A549 treated with dexamethasone at 1 μM for 4 hours (cell line): ENCODE measurements at places on chromosomes 4 and X. TPM values are rescaled to one million over a fixed set of nuclear protein-coding genes. Genes with fewer than 3 reads are reported as not detected.

Gene MAGEC1
- 0.03 to 0.05 TPM (median 0.04 TPM) in 4 of 5 replicates, not detected in the other for total RNA-seq

Gene SSX2
- total RNA-seq: not detected in 5 replicates

Gene RP2
- 7.2 to 10.6 TPM (median 9.5 TPM) in 5 replicates for total RNA-seq

Gene BMX
- total RNA-seq: not detected in 5 replicates

Gene CAPN6
- 0.02 TPM in 1 of 5 replicates, not detected in the others for total RNA-seq

Gene NUDT10
- total RNA-seq: 1.1 to 1.7 TPM (median 1.3 TPM) in 5 replicates

Gene XAGE1A
- 21.1 to 62.0 TPM (median 33.5 TPM) in 5 replicates for total RNA-seq

Gene SPANXN3
- not detected in 5 replicates for total RNA-seq

Gene SLIT2
- total RNA-seq: 0.02 to 0.05 TPM (median 0.02 TPM) in 5 replicates

Gene RBM46
- not detected in 5 replicates for total RNA-seq

Gene AVPR2
- total RNA-seq: 0.05 TPM in 1 of 5 replicates, not detected in the others

Gene ATP1B4
- total RNA-seq: 0.02 to 0.05 TPM in 2 of 5 replicates, not detected in the others
